ENCODE measurements at places on chromosomes 3 and 15.
A peak's percentile ranks its signal among the peaks of the same experiment; 100 is the strongest.

DNA sequence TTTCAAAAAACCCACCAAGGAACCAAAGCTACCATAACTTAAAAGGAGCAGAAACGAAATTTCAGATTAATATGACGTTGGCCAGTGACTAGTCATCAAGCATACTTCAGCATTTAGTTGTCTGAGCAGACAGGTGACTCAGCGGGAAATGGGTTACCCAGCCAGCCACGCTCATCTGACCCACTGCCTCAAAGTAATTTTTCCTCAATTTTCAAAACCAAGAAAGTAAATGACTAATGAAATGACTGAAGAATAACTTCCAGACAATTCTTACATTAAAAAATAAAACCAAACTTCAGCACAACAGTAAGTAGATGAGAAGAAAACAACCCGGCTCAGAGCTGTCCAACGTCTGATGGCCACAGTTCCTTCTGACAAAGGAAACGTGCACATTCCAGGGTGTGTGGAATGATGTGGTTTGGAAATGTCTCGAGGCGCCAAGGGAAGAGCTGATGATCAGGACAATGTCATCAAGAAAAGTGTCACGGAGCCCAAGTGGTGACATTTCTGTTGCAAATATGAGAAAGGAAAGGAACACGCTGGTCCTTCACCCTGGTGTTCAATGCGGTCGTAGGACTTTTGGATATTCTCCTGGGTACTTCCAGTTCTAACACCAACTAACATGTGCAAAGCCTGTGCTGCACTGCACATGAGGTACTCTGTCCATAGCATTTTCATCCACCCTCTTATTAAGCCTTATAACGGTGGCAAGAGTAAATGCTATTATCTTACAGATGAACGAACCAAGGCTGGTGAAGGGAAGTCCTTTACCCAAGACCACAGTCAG, 79.1 kb downstream of the FOXP1 start:
- DNase-seq: peak; percentile 60

DNA sequence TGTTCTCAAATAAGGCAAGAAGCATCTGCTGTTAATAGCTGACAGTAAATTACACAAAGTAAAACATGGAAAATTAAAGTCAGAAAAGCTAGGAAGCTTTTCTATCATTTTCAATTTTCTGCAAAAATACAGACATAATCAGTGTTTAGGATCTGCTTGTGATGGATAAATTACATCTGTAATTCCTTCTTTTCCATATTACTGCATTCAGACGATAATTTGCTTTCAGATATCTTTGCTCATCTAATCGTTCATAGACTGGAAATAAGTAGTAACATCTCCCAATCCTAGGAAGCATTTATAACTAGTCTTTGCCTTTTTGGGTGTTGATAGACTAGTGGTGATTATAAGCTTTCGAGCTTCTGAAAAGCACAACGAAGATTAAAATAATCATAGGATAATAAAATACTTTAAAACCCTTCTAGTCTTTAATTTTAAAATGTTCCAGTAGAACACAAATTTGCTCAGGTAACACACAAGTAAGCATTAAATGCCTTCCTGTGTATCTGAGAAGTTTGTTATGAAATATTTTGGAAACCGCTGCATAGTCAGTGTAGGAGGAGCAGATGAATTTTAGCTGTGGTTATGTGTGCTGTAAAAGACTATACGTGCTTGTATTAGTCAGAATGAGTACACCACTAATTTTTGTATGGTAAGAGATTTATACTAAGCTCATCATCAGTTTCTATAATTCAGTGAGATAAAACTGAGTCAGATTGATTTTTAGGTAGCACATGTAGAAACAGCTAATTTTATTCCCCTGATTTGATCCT, 41.0 kb downstream of the MBNL1 start:
- DNase-seq: no peak

DNA sequence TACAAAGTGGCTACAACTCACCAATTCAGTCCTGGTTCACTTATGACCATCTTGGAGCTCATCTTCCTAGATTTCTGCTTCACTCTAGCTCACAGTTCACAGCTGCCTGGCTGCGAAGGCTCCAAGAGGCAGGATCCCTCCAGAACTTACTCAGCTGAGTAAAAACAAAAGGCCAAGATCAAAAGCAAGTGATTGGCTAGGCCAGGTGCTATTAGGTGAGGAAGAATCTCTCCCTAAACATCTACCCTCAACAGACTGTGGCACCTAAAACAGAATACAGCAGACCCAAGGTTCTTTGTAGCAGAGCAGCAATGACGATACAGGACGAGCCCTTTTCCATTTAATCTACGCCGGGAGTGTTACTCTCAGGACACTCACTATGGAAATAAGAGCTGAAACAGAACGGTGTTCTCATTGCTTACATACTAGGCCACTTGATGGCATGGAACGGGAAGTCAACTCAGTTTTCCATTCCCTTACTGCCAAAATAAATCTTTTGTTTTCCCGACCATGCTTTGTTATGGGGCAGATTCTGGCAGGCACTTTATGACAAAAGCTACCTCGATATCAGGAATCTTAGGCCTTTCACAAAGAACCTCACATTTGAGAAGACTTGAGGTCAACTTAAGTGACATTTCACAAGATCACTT, 901 bp downstream of the ICE2 start:
- DNase-seq: no peak

- no peak for DNase-seq
Measured at GRCh38 chr3:6262010-6262409, 598.9 kb upstream of the GRM7 start.

- no peak for DNase-seq
Measured at GRCh38 chr3:4506559-4507023, 13.4 kb downstream of the ITPR1 start.

- no peak for DNase-seq
Measured at GRCh38 chr15:96225642-96226259, 104.7 kb upstream of the NR2F2 start.

DNA sequence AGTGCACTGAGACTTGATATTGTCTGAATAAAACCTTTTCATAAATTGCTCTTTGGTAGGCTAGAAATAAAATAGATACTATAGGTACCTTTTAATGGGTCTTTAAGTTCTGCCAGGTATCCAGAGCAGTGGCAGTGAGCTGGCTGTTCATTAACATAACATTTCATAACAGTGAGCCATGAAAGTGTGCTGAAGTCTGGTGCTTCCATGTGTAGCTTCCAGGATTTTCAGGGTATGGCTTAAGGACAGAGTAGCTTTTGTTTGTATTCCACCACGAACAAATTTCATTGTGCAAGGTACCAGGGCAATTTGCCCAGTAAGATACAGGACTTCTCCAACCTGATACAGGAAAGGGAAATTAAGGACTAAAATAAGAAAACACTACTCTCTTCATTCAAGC, 124.7 kb upstream of the NANOGP8 start:
- no peak for DNase-seq

DNA sequence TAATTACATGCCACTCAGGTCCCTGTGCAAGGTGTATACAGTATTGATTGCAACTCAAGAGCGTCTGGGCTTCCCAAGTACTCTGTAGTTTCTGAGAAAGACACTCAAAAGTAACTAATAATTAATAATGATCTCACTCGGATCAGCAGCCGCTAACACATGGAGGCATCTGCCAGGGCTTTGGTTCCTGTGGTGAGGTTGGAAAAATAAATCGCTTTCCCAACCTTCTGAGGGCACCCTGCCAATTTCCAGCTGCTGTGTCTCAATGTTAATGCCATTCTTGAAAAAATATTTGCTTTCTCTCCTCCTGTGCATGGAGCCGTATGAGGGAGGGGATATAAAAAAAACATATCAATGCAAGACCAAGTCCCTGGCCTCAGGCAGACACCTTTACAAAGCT, 116.5 kb upstream of the SLC2A2 start:
- no peak for DNase-seq

DNA sequence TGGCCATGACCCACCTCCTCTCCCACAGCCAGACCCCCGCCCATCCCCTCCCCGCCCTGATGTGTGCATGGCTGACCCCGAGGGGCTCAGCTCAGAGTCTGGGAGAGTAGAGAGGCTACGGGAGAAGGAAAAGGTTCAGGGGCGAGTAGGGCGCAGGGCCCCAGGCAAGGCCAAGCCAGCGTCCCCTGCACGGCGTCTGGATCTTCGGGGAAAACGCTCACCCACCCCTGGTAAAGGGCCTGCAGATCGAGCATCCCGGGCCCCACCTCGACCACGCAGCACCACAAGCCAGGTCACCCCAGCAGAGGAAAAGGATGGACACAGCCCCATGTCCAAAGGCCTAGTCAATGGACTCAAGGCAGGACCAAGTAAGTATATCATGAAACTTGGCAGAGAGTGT, 11.7 kb downstream of the MAP1A start:
- no peak for DNase-seq

DNA sequence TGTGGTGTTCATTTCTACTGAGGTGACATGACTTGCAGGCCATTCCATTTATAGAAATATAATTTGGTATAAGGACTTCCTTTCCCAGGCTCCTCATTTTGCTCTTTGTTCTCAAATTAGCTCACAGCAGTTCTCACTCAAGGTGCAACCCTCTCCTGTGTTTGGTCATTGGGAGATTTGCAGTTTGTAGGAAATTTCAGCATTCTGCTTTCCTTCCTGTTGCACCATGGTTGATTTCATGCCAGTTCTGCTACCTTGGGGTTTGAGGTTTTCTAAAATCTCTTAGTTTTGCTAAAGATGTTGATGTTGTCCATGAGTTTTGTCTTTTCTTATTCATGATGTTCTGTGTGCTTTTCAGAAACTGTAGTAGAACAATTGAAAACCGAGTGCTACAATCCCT, 65.7 kb upstream of the PROK2 start:
- DNase-seq: no peak

DNA sequence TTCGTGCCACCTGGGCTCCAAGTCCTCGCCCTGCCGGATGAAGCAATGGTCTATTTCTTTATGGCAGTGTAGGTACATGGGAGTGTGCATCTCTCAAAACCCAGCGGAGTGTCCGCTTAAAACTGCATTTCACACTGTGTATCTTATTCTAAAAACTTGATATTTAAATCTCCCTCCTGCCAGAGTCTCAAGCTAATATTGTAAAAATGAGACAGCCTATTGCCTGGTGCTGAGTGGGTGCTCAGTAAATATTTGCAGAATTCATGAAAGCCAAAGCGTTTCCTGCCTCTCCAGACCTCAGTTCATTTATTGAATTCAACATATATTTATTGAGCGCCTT, 330 bp upstream of the TBC1D2B start:
- DNase-seq: no peak

- no peak for DNase-seq
Measured at GRCh38 chr15:98823012-98823458, 174.7 kb downstream of the IGF1R start.

DNA sequence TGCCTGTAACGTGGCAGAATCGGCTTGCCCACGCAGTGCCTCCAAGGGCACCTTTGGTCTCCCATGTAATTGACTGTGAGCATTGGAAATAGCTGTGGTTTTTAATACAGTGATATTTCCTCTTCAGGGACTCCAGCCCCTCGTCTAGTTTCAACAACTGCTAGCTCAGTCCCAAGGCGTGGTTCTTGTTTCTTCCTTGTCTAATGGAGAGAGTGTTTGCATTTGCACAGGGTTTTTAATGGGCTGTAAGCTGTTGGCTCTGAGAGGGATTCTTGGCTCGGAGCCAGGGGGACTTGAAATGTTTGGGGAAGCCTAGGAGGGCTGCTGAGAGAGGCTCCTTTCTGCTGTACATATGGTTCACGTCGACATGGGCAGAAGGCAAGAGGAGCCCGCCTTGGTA, 86.2 kb downstream of the THSD4 start:
- no peak for DNase-seq

DNA sequence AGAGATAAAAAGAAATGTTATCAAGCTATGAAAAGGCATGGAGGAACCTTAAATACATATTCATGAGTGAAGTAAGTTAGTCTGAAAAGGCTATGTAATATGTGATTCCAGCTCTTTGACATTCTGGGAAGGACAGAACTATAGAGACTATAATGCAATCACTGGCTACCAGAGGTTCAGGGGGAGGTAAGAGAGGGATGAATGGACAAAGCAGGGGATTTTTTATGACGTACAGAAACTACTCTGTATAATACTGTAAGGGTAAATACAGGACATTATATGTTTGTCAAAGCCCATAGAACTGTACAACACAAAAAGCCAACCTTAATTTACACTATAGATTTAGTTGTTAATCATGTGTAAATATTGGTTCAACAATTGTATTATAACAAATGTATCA, 46.1 kb downstream of the MCTP2 start:
- no peak for DNase-seq

DNA sequence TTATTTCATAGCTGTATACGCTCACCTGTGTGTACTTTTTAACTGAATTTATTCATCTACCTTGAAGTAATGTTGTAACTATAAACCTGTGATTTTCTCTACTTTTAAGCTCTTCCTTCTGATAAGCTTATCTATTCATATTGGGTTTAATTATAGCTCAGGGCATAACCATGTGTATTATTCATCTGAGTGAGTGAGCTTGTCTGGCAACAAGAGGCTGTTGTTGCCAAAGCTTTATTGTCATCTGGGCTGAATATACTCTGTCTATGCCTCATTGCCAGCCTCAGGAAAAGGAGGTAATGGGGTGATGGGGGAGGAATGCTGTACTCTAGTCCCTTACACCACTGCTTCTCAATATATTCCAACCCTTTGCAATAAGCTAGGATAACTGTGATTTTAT, 292.4 kb downstream of the UBE2E2 start:
- DNase-seq: no peak

GRCh38 chr15:89627256-89627970, 27.9 kb downstream of the KIF7 start:
- no peak for DNase-seq

- no peak for DNase-seq
Measured at GRCh38 chr3:14861446-14862302, 42.9 kb downstream of the FGD5 start.

- DNase-seq: no peak
Measured at GRCh38 chr3:64945171-64945729, 257.4 kb upstream of the ADAMTS9 start.

GRCh38 chr15:86446253-86446640, 366.6 kb downstream of the AGBL1 start:
- DNase-seq: no peak

DNA sequence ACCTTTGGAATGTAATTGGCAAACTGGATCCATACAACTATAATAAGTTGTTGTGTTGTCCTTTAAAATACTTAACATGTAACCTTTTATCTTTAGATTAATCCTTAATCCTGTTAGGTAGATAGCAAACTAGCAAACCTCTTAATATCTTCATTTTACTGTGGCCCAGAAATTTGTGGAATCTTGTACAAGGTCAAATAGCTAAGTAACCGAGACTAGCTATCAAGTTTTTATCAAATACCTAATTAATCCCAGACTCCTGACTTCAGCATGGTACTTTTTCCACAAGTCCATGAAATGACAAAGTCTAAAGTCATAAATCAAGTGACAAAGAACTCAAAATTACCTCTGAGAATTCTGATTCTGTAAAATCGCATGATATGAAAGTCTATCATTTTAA, 4.4 kb downstream of the GATM start:
- DNase-seq: no peak

GRCh38 chr3:9700536-9700935, 3.1 kb upstream of the CPNE9 start:
- no peak for DNase-seq

- DNase-seq: no peak
Measured at GRCh38 chr3:198113206-198114053, 153.4 kb downstream of the LMLN start.

Data from erythroblast (primary cell).